HT-29 (cell line): ENCODE measurements at places on chromosomes 4 and X.

DNA sequence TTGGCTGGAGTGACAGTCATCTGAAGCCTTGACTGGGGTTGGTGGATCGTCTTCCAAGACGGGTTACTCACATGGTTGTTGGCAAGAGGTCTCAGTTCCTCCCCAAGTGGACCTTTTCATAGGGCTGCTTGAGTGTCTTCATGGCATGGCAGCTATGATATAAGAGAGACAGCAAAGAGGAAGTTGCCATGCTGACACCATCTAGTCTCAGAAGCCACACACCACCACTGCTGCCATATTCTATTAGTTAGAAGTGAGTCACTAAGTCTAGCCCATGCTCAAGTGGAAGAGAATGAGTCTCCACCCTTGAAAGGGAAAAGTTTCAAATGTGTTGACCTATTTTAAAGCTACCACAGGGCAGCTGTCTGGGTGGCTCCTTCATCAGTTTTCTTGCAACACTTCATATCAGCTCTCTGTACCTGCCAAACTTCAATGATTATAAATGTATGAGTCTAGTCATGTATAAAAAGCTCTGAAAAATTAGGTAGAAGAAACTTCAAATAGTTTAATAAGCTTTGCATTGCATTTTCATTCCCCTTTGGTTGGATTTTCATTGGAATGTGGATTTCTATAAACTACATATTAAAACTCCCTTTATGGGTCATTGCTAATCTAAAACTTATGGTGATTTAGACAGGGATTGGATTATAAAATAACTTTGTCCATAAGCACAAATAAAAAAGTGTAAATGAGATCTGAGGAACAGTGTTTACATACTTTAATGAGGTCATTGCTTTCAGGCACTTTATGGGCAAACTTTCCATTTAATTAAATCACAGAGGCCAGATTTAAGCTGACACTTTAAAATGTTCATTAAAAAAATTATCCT lies 68.0 kb upstream of the ATXN3L start:
- no peak for DNase-seq

DNA sequence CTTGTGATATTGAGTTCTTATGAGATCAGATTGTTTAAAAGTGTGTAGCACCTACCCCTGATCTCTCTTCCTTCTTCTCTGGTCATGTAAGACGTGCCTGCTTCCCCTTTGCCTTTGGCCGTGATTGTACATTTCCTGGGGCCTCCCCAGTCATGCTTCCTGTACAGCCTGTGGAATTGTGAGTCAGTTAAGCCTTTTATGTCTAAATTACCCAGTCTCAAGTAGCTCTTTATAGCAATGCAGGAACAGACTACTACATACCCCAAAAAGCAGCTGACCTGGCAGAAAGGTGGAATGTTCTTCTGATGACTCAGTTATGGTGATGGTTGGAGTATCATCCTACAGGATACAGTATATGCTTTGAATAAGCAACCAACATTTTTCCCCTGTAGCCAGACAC lies 11.4 kb upstream of the MCUB start:
- DNase-seq: no peak

- no peak for DNase-seq
Observed at GRCh38 chrX:16155581-16156096, 11.6 kb upstream of the MAGEB17 start.

- DNase-seq: no peak
Observed at GRCh38 chr4:158282252-158282651, 72.0 kb downstream of the TMEM144 start.

- DNase-seq: no peak
Observed at GRCh38 chr4:79585834-79586233, 177.8 kb upstream of the GK2 start.

DNA sequence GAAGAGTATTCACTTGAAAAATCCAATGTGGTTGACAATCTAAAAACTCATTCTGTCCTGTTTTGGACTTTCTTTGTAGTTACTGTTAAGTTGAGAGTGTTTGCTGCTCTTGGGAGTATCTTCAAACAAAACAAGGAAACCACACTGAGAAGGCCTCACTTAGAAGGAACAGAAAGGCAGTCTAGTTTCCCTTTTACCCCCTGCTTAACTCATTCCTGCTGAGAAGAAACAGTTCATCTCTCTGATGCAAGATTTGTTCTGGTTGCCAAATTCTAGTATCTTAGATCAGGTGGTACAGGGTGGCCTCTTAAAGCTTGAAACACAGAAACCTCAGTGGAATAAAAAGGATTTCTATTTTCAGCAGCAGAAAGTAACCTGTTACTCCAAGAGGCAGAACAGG lies 41.4 kb downstream of the GUCY2F start:
- no peak for DNase-seq

- DNase-seq: no peak
Observed at GRCh38 chr4:38949411-38950051, 81.9 kb downstream of the FAM114A1 start.

DNA sequence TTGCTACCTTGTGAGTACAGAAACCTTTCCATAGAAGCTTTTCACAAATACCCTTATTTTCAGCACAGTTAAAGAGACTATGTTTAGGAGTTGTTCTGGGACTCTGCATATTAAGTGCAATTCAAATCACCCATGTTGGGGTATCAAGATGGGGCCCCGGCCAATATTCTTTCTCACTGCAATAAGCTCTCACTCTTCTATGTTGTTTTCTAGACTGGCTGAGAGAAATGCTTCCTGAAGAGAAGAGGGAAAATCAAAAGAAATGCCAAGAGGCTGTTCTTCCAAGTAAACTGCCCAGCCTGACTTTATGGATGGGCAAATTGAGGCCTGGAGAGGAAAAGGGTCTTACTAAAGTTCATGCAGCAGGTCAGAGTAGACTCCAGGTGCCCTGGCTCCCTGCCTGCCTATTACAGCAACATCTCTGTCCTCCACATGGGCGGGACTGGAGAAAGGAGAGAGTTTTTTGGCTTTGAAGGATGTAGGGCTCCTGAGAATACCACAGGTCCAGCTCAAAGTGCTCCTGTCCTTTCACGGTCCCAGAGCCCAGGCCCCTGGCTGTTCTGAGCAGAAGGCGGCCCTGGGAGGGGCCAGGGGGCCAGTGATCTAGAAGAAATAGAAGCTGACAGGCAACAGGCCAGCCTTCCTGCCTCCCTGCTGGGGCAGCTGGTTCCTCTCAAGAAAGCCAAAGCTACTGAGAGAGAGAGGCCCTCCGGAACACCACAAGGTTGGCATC lies 745 bp upstream of the IQSEC2 start:
- DNase-seq: peak; percentile 24

GRCh38 chr4:44914223-44914622 lies 187.9 kb upstream of the GNPDA2 start:
- no peak for DNase-seq

GRCh38 chr4:54526560-54526959 lies 131.2 kb upstream of the KIT start:
- DNase-seq: no peak

GRCh38 chr4:128357286-128357685 lies 69.7 kb upstream of the PGRMC2 start:
- DNase-seq: no peak

GRCh38 chr4:5785806-5786680 lies 75.0 kb downstream of the EVC start:
- DNase-seq: no peak

DNA sequence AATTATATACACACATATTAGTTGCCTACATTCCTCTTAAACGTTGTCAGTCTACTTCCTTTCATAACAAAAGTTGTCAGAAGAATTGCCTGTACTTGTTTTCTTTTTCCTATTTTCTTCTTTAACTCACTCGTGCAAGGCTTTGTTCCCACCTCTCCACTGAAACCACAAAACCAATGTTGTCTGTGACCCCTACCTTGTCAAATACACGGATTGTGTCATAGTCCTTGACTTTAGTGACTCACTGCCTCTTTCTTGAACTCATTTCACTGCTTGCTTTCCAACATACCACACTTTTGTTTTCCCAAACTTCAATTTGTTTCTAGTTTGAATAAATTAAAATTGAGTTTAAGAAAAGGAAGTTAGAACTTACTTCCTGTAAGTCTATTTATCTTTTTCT lies 283.9 kb upstream of the AGA start:
- DNase-seq: no peak

DNA sequence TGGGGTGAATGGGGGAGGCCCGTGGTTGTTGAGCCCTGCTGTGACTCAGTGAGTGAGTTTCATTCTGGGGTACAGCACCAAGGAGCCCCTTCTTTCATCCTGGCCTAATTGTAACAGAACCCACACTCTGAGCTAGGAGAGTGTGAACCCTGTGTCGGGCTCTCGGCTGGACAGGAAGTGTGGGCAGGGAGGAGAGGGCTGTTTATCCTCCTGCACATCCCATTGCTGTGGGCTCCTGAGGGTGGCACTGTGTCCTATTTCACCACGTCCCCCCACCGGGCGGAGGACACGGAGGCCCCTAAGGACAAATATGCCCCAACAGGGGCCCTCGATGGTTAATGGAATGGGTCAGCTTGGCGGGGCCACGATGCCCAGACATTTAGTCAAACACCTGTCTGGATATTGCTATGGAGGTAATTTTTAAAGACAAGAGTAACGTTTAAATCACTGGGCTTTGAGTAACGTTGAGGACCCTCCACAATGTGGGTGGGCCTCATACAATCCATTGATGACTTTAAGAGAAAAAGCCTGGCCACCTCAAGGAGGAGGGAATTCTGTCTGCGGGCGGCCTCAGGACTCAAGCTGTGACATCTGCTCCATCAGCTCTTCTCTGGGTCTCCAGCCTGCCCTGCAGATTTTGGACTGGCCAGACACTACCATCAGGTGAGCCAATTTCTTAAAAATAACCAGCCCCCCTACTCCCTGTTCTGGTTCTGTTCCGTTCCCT lies 46.1 kb upstream of the SORCS2 start:
- DNase-seq: no peak

- no peak for DNase-seq
Observed at GRCh38 chrX:4825550-4825949, 1112.1 kb upstream of the PRKX start.

DNA sequence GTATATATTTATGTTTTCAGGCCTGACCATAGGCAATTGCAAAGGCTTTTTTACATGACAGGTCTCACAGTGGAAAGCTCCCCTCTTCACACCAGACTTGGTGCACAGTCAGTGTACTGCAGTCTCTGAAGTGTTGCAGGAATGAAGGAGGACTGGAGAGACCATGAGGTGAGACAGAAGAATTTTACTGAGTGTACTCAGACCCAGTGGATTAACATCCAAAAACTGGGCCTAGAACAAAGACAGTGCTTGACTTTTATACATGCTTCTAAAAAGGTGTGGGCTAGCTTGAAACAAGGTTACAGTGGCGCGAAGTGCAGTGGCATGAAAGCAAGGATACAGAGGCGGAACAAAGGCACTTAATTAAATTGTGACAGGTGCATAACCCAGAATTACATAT lies 822.9 kb downstream of the RAPGEF2 start:
- DNase-seq: no peak

GRCh38 chr4:169707958-169708643 lies 49.6 kb downstream of the HPF1 start:
- no peak for DNase-seq

GRCh38 chr4:136571315-136571714 lies 961.0 kb downstream of the PCDH18 start:
- no peak for DNase-seq
